ENCODE measurements at places on chromosomes 6 and 20.

GRCh38 chr6:155162682-155163081 is 101.1 kb upstream of the CLDN20 start:
- DNase-seq: no peak

DNA sequence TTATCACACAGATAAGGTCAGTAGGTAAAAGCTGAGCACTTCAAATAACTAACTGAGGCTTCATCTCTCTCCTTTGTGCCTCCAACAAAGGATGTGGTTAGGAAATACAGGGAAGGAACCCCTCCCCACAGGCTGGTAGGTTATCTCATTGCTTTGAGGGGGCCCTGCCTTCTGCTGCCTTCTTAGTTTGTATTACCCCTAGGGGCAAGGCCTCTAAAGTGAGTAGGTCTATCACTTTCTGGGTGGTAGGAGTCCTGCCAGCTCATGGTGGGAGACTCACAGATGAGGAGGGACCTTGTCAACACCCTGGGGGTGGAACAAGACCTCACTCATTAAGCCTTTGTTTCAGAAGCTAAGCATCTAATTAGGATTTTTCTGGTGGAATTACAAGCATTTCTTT is 34.6 kb downstream of the EDN1 start:
- DNase-seq: no peak

- no peak for DNase-seq
These were observed 91.0 kb downstream of the PKHD1 start for GRCh38 chr6:51996296-51996947.

- no peak for DNase-seq
These were observed 314.0 kb upstream of the ECI2 start for GRCh38 chr6:4449409-4449808.

DNA sequence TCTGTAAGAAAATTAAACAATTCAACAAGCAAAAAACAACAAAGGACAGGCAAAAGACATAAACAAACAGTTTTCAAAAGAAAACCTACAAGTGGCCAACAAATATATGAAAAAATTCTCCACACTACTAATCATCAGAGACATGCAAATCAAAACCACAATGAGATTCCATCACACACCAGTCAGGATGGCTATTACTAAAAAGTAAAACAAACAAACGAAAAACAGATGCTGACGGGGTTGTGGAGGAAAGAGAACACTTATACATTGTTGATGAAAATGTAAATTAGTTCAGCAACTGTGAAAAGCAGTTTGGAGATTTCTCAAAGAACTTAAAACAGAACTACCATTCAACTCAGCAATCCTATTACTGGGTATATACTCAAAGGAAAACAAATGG is 537.6 kb downstream of the HDGFL1 start:
- no peak for DNase-seq

DNA sequence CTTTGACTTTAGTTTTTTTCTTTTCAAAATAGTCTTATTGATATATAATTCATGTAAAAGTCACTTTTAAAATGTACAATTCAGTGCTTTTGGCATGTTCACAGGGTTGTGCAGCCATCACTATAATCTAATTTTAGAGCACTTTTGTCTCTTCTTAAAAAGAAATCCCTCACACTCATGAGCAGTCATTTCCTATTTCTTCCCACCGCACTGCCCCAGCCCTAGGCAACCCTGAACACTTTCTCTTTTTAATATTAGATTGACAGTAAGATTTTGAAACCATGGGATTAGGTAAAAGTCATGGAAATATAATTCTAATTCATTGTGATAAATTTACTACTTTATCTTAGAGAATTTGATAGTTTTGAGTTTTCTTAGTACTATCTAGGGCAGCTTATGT is 309.4 kb downstream of the UTRN start:
- no peak for DNase-seq

GRCh38 chr6:108801366-108801765 is 46.9 kb upstream of the ARMC2 start:
- DNase-seq: no peak

- DNase-seq: no peak
These were observed 182.9 kb downstream of the LY86 start for GRCh38 chr6:6771224-6771945.

DNA sequence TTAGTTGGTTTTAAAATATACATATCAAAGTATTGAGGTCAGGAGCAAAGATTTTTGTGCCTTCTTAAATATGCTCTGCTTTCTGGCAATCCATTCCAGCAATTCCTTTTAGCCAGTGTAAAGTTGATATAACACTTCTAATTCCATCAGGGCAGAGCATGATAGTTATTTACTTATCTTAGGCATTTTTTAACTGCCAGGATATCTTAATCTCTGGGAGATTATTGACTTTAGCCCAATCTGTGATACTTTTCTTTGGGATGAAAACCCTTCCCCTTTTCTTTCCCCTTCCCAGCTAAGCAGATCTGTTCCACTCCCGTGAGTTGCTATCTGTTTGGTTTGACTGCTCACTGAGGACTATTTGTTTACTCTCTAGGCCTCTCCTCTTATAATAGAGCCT is 168.7 kb upstream of the RSPO3 start:
- DNase-seq: no peak

All from amygdala (tissue), 56 donors.